ENCODE measurements at places on chromosomes 7 and 10. TPM values are rescaled to one million over a fixed set of nuclear protein-coding genes. Genes with fewer than 3 reads are reported as not detected.
A peak's percentile ranks its signal among the peaks of the same experiment; 100 is the strongest.

DNA sequence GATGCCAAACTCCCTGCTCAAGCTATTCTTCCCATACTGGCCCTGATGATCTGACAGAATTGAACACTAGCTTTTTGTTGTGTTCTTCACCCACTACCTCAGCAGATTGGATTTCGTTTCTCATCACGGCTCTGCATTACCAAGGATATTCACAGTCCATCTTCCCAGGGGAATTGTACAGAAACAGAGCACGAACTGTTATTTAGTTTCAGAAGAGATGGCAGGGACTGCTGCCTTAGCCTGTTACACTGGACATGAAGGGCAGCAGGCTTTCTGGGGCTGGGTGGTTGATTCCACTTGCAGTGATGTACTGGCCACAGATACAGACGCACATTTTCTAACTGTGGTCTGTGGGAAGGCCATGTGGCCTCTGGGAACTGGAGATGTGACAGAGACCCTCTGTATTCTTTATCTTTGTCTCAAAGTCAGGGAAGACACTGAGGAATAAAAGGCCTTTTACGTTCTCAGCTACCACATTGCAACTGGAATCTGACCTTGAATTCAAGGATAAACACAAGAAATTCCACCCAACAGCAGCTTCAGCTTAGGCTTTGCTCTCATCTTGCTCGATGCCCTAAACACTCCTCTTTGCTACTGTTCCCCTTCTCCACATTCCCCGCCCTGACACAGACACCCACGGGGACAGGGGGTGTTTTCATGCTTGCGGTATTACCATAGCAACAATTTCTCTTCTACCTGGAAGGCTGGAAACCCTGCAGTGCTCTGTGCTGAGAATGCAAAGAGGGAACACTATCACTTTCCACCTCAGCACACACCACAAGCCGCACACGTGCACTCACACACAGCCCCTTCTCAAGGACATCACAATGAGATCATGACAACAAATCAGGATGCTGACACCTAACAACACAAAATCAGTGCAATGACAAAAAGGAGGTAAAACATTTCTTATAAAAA, 81.7 kb downstream of the RNF216 start:
- H3K27ac ChIP-seq: peak overlapping the region; percentile 87
- H3K4me3 ChIP-seq: no peak overlapping the region
- peaks cover 91% of the 10 kb centered on the region for H3K4me1 ChIP-seq
- DNase-seq: no peak

GRCh38 chr7:66873476-66873875, 47.5 kb upstream of the TMEM248 start:
- H3K4me3 ChIP-seq: no peak overlapping the region
- H3K27ac ChIP-seq: no peak overlapping the region
- no peaks in the 10 kb centered on the region for H3K36me3 ChIP-seq
- DNase-seq: no peak

GRCh38 chr10:14573666-14574261, 200.9 kb downstream of the FAM107B start:
- H3K36me3 ChIP-seq: no peaks in the 10 kb centered on the region
- H3K4me3 ChIP-seq: no peak overlapping the region
- DNase-seq: no peak
- no peaks in the 10 kb centered on the region for H3K27me3 ChIP-seq
- no peaks in the 10 kb centered on the region for H3K4me1 ChIP-seq

WDR91 gene
- total RNA-seq: 4.5 TPM

GRCh38 chr10:98427011-98427515, 12.1 kb upstream of the PYROXD2 start:
- DNase-seq: peak; percentile 55
- H3K4me1 ChIP-seq: peaks cover 5% of the 10 kb centered on the region
- no peak overlapping the region for H3K27ac ChIP-seq
- no peak overlapping the region for H3K4me3 ChIP-seq

DNA sequence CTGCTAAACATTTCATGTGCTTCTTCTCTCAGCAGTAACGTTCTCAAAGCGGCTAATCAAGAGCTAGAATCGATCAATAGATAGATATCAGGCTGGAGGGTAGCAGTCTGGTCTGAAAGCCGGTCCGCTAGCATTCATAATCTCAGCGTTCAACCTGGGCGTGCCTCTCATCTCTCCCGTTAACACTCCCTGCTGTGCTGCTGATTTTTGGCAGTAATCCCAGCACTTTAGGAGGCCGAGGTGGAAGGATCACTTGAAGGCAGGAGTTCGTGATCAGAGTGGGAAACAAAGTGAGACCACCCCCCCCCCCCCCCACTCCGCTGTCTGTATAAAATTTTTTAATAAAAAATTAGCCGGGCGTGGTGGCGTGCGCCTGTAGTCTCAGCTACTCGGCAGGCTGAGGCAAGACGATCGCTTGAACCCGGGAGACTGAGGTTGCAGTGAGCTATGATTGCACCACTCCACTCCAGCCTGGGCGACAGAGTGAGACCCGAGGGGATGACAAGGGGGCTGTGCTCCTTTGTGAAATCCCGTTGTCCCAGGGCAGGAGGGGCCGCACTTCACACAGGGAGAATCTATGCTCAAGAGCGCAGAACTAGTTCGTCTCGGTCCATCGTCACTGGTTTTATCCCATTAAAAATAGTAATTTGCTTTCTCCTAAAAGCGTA, 624 bp upstream of the CEP55 start:
- H3K36me3 ChIP-seq: no peaks in the 10 kb centered on the region
- no peak for DNase-seq
- no peaks in the 10 kb centered on the region for H3K4me1 ChIP-seq
- peak overlapping the region; percentile 31 for H3K27ac ChIP-seq
- H3K4me3 ChIP-seq: peak overlapping the region; percentile 70

- no peak overlapping the region for H3K4me3 ChIP-seq
- no peak for DNase-seq
- H3K4me1 ChIP-seq: no peaks in the 10 kb centered on the region
These were observed 8.7 kb upstream of the UNC5B start for GRCh38 chr10:71203716-71204115.

CDK13 gene
- 37.7 TPM for total RNA-seq

DNA sequence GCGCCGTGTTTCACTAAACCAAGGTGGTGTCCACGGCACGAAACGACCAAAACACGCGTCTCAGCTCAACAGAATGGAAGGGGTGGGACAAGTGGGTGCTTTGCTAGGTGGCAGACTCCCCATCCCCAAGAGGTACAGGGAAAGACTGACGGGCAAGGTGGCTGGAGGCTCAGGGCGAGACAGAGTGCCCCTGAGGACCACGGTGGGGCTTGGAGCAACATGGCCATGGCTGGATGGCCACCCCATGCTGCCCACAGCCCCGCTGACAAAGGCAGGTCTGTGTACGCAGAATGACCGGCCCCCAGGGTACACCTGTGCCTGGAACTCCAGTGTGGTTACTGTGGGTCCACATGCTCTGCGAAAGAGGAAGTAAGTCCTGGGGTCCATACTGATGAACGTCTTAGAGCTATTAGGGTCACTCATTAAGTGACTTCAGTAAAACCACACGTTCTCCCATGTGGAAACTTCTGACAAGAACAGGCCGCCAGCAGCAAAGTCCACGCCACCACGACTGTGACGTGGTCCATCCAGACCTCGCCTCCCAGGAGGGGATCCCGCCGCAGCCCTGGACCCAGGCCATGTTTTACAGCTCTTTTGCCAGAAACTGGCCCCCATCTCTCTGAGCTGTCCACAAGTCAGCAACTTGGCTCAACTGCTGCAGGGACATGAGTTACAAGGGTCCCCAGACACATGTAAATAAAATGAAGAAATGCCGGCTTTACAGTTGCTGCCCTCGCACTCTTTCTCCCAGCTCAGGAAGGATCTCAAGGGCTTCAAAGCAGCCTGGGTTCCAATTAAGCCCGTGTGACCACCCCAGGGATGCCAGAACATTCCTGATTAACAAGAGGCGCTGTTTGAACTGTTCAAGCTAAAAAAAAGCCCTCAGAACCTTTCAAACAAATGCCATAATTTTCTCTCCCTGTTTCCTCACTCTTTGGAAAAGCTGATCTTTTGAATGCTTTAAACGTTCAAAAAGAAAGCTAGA, 66.8 kb downstream of the MAD1L1 start:
- no peaks in the 10 kb centered on the region for H3K27me3 ChIP-seq
- H3K27ac ChIP-seq: no peak overlapping the region
- H3K4me3 ChIP-seq: no peak overlapping the region
- H3K36me3 ChIP-seq: no peaks in the 10 kb centered on the region

- no peak for DNase-seq
- H3K4me1 ChIP-seq: no peaks in the 10 kb centered on the region
- no peaks in the 10 kb centered on the region for H3K36me3 ChIP-seq
- H3K4me3 ChIP-seq: no peak overlapping the region
These were observed 294.6 kb downstream of the PTEN start for GRCh38 chr10:88157981-88158465.

TMEM176B gene
- 162 TPM for total RNA-seq

SFTPA1 gene
- not detected for total RNA-seq

HTR7 gene
- 0.31 TPM for total RNA-seq

DNA sequence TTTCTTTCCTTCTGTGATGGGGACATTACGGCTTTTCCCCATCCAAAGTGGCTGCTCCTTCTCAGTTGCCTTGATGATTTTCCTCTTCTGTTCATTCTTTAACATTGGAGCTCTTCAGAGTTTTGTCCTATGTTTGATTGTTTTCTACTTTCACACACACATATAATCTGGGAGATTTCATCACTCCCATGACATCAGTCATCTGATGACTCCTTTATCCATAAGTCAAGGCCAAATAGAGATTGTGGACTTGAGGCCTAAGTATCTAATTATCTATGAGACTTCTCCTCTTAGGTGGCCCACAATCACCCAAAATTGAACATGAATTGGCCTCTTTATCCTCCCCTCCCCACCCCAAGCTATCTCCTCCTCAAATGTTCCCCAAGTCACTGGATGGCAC, 5.3 kb upstream of the COL1A2 start:
- no peaks in the 10 kb centered on the region for H3K4me1 ChIP-seq
- H3K27me3 ChIP-seq: no peaks in the 10 kb centered on the region
- no peak overlapping the region for H3K4me3 ChIP-seq
- no peak for DNase-seq
- no peaks in the 10 kb centered on the region for H3K36me3 ChIP-seq
- no peak overlapping the region for H3K27ac ChIP-seq

- no peaks in the 10 kb centered on the region for H3K4me1 ChIP-seq
- no peak for DNase-seq
- H3K36me3 ChIP-seq: no peaks in the 10 kb centered on the region
These were observed 1.8 kb upstream of the RADIL start for GRCh38 chr7:4885317-4885807.

GRCh38 chr10:104255311-104255981, 754 bp downstream of the GSTO1 start:
- H3K27me3 ChIP-seq: no peaks in the 10 kb centered on the region
- DNase-seq: no peak
- H3K27ac ChIP-seq: peak overlapping the region; percentile 100

GRCh38 chr7:155584763-155585531, 38.6 kb upstream of the CNPY1 start:
- DNase-seq: no peak
- no peak overlapping the region for H3K27ac ChIP-seq
- H3K4me1 ChIP-seq: no peaks in the 10 kb centered on the region
- no peak overlapping the region for H3K4me3 ChIP-seq
- no peaks in the 10 kb centered on the region for H3K27me3 ChIP-seq
